Naive thymus-derived CD4-positive, alpha-beta T cell (primary cell): ENCODE measurements at places on chromosomes 16 and 17. TPM values are rescaled to one million over a fixed set of nuclear protein-coding genes. Genes with fewer than 3 reads are reported as not detected.

The TBC1D3I gene
- total RNA-seq = 1.1 TPM

The KRT12 gene
- total RNA-seq = not detected

The CCL16 gene
- total RNA-seq = not detected

The TEX19 gene
- total RNA-seq = not detected

The ACSM3 gene
- total RNA-seq = 10.9 TPM

The SLC13A5 gene
- total RNA-seq = not detected in 2 replicates

The KLHL36 gene
- 80.0 TPM for total RNA-seq
